ENCODE measurements at places on chromosomes 6 and 20.

GRCh38 chr6:49341869-49342268 lies 121.2 kb downstream of the MMUT start:
- no peaks in the 10 kb centered on the region for H3K27me3 ChIP-seq
- H3K27ac ChIP-seq: no peak overlapping the region
- no peak for DNase-seq
- H3K36me3 ChIP-seq: no peaks in the 10 kb centered on the region
- no peaks in the 10 kb centered on the region for H3K4me1 ChIP-seq

GRCh38 chr6:22221211-22221610 lies 75.6 kb downstream of the PRL start:
- H3K27me3 ChIP-seq: no peaks in the 10 kb centered on the region
- H3K4me3 ChIP-seq: no peak overlapping the region
- no peaks in the 10 kb centered on the region for H3K36me3 ChIP-seq
- no peak for DNase-seq

DNA sequence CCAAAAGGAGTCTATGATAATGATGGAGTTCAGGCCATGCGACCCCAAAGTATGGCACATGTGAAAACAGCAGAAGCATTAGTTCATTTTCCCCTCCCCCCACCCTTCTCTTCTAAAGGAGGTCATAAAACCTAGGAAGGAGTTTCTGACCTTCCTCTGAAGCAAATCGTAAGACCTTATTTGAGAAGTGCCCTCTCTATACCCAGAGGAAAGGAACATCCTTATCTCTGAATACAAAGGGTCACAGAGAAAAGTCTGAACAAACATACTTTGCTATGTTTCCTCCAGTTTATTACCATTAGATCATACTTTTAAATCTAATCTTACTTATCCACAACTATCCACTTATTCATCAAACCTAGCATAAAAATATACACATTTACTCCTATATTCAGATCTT lies 48.6 kb downstream of the SLX4IP start:
- H3K4me3 ChIP-seq: no peak overlapping the region
- peaks cover 10% of the 10 kb centered on the region for H3K4me1 ChIP-seq
- no peak for DNase-seq
- H3K27me3 ChIP-seq: no peaks in the 10 kb centered on the region

GRCh38 chr6:12359036-12359435 lies 68.9 kb downstream of the EDN1 start:
- H3K27me3 ChIP-seq: no peaks in the 10 kb centered on the region
- no peak for DNase-seq
- no peaks in the 10 kb centered on the region for H3K36me3 ChIP-seq
- no peak overlapping the region for H3K27ac ChIP-seq
- no peak overlapping the region for H3K4me3 ChIP-seq

GRCh38 chr6:11317885-11318771 lies 85.7 kb upstream of the NEDD9 start:
- H3K27me3 ChIP-seq: no peaks in the 10 kb centered on the region
- H3K27ac ChIP-seq: peak overlapping the region; percentile 86
- H3K4me1 ChIP-seq: peaks cover 44% of the 10 kb centered on the region

GRCh38 chr20:38825571-38825900 lies 20.0 kb downstream of the PPP1R16B start:
- peaks cover 64% of the 10 kb centered on the region for H3K4me1 ChIP-seq
- H3K36me3 ChIP-seq: peaks cover 70% of the 10 kb centered on the region
- H3K27me3 ChIP-seq: no peaks in the 10 kb centered on the region
- no peak overlapping the region for H3K4me3 ChIP-seq

Data from activated naive CD8-positive, alpha-beta T cell treated with anti-CD3 and anti-CD28 coated beads for 36 hours (primary cell).